ENCODE measurements at places on chromosomes 1 and 21.
A peak's percentile ranks its signal among the peaks of the same experiment; 100 is the strongest.

GRCh38 chr21:31493350-31493880 lies 149.4 kb upstream of the TIAM1 start:
- DNase-seq = no peak

GRCh38 chr1:183816110-183816509 lies 11.2 kb downstream of the RGL1 start:
- no peak for DNase-seq

- DNase-seq = no peak
Measured at GRCh38 chr21:14862794-14863720, 201.7 kb downstream of the NRIP1 start.

- DNase-seq = no peak
Measured at GRCh38 chr1:162690672-162691434, 58.6 kb downstream of the DDR2 start.

DNA sequence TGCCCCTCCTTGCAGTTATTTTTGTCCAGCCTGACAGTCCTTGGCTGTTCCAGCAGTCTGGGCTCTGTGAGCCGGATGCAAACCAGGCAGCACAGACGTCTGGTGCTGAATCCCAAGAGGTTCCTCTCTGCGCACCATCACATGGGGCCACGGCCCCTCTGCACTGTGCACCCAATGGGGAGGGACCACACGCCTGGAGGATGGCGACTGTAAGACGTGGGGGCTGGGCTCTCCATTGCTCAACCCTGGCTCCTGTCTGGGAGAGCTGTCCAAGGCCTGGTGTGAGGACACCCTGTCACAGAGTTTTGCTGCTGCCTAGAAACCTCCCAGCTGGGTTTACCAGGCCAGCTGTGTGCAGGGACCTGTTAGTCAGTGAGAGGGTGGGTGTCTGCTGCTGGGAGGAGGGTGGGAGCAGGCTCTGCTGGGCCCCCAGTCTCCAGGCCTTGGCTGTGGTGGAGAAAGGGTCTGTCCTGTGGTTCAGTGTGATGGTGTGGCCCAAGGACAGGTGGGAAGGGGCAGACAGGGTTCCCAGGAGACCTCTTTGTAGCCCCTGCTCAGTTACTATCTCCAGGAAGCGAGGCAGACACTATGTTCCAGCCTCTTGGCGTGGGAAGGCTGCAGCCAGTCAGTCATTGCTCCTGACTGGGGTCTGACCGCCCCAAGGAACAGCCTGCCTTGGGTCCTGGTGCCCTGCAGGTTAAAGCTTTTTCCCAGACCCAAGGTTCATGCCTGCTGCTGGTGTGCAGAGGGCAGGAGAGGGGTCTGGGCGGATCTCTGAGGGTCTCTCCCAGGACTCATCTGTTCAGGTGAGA lies 13.8 kb downstream of the HEYL start:
- DNase-seq = peak; percentile 83
